ENCODE measurements at places on chromosomes 1 and 21.

GRCh38 chr1:86114816-86115400, 41.7 kb downstream of the COL24A1 start:
- H3K27me3 ChIP-seq = no peaks in the 10 kb centered on the region
- no peaks in the 10 kb centered on the region for H3K36me3 ChIP-seq
- DNase-seq = no peak
- H3K4me3 ChIP-seq = no peak overlapping the region
- H3K4me1 ChIP-seq = no peaks in the 10 kb centered on the region

- no peaks in the 10 kb centered on the region for H3K27me3 ChIP-seq
- no peaks in the 10 kb centered on the region for H3K4me1 ChIP-seq
- no peak for DNase-seq
- no peak overlapping the region for H3K4me3 ChIP-seq
These were observed 101.6 kb downstream of the SELENOF start for GRCh38 chr1:86812286-86812685.

- no peak for DNase-seq
- H3K36me3 ChIP-seq = no peaks in the 10 kb centered on the region
- H3K27ac ChIP-seq = no peak overlapping the region
- H3K4me1 ChIP-seq = no peaks in the 10 kb centered on the region
- no peak overlapping the region for H3K4me3 ChIP-seq
These were observed 387.9 kb downstream of the MATN1 start for GRCh38 chr1:30335389-30335996.

DNA sequence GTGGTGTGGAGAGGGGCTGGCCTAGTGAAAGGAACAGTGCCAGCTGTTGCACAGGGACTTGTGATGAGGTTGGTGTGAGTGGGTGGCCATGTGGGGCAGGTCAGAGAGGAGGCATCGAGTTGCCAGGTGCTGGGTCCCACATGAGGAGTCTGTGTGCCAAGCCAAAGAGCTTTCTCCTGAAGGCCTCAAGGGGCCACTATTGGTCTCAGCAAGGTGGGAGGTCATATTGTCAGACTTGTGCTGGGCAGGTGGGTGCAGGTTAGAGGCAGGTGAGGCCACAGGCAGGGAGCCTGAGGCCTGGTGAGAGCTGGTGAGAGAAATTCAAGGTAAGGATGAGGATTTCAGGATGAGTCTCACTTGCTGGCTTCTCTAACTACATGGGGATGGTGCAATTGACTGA, 256.8 kb downstream of the DISC1 start:
- no peaks in the 10 kb centered on the region for H3K36me3 ChIP-seq
- H3K4me3 ChIP-seq = no peak overlapping the region
- no peaks in the 10 kb centered on the region for H3K4me1 ChIP-seq
- H3K27me3 ChIP-seq = no peaks in the 10 kb centered on the region
- no peak overlapping the region for H3K27ac ChIP-seq
- peak; percentile 52 for DNase-seq

GRCh38 chr1:154845174-154845573, 24.9 kb downstream of the KCNN3 start:
- H3K27ac ChIP-seq = no peak overlapping the region
- peaks cover 42% of the 10 kb centered on the region for H3K27me3 ChIP-seq
- no peaks in the 10 kb centered on the region for H3K4me1 ChIP-seq
- no peak overlapping the region for H3K4me3 ChIP-seq

GRCh38 chr1:74468982-74469603, 43.3 kb downstream of the LRRC53 start:
- H3K4me1 ChIP-seq = peaks cover 10% of the 10 kb centered on the region
- peaks cover 18% of the 10 kb centered on the region for H3K27me3 ChIP-seq
- H3K4me3 ChIP-seq = no peak overlapping the region
- H3K27ac ChIP-seq = no peak overlapping the region
- no peaks in the 10 kb centered on the region for H3K36me3 ChIP-seq
- DNase-seq = peak; percentile 59

DNA sequence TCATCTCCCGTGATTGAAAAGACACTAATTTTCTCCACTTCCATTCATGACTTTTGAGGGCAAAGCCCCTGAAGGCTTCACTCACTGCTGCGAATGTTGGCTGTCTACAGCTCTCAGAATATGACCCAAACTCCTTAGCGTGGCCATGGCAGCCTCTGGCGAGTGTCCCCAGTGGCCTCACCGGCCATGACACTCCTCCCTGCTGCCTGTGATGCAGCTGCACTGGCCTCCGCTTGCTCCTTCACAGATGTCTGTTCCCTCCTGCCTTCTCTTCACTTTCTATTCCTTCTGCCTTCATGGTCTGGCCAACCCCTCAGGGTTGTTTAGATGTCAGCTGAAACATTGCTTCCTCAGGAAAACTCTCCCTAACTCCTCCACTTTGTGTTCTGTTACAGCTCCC, 30.8 kb upstream of the PTPRF start:
- H3K4me3 ChIP-seq = no peak overlapping the region
- no peak for DNase-seq
- peaks cover 11% of the 10 kb centered on the region for H3K27me3 ChIP-seq
- no peaks in the 10 kb centered on the region for H3K36me3 ChIP-seq
- H3K27ac ChIP-seq = no peak overlapping the region

- peak; percentile 35 for DNase-seq
- peak overlapping the region; percentile 84 for H3K27ac ChIP-seq
- H3K27me3 ChIP-seq = no peaks in the 10 kb centered on the region
- peaks cover 23% of the 10 kb centered on the region for H3K4me1 ChIP-seq
- peak overlapping the region; percentile 86 for H3K4me3 ChIP-seq
These were observed 618 bp downstream of the TRAPPC10 start for GRCh38 chr21:44012474-44013379.

DNA sequence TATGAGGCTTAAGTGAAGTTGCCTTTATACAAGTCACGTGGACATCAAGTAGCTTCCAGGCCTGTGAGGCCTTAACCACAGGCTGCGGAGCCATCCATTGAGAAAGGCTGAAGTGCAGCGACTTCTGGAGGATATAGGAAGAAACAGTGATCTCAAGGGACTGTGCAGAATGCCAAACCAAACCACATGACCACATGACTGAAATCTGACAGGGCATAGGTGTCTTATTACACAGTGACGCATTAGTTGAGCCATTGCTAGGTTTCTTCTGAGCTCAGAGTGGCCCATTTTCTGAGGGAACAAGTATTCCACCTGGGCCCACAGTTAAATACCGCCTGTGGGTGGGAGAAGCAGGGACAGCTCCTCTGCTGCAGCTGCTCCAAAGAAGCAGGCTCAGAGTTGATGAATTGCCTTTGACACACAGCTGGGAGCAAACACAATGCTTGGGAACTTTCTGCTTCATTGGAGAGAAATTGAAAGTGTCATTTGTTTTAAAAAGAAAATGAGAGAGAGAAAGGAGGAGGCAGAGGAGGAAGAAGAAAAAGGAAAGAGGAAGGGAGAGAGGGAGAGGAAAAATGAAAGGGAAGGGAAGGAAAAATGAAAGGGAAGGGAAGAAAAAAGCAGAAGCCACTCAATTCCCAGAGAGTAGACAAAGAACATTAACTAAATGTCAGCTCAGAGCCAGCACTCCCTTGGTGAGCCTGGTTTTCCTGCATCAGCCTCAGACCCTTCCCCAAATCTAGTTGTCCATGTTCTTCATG, 94.4 kb downstream of the COLGALT2 start:
- H3K4me3 ChIP-seq = no peak overlapping the region
- H3K27me3 ChIP-seq = no peaks in the 10 kb centered on the region
- H3K36me3 ChIP-seq = no peaks in the 10 kb centered on the region
- peaks cover 11% of the 10 kb centered on the region for H3K4me1 ChIP-seq
- no peak overlapping the region for H3K27ac ChIP-seq

DNA sequence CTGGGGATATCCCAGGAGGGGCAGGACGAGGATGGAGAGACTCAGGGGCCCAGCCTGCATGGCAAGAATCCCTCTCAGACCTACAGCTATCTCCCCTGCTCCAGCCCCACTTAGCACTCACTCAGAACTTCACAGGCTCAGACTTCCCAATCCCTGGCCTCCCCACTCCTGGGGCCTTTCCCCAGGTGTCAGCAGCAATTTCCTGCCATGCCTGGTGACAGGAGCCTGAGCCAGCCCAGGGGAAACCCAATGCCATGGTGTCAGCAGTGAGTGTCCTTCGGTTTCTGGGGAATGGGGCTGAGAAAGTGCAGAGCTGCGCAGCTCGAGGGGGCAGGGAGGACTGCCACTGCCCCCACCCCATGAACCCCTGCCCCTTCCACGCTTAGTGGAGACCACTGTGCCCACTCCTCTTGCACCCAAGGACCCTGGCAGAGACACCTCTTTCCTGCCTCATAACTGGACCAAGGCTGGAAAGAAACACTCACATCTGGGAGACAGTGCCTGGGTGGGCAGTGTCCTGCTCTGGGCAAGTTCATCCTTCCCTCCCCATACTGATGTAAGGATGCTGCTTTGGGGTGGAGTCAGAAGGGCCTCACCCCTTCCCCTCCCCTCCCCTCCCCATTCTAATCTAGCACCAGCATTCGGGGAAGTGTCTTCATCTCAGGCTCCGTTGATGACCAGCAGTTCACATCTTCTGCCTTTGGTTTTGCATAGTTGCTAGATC, 17.1 kb upstream of the UBL4B start:
- no peak overlapping the region for H3K27ac ChIP-seq
- no peaks in the 10 kb centered on the region for H3K36me3 ChIP-seq
- peaks cover 27% of the 10 kb centered on the region for H3K27me3 ChIP-seq
- DNase-seq = no peak

- no peak overlapping the region for H3K4me3 ChIP-seq
- DNase-seq = peak; percentile 37
- no peaks in the 10 kb centered on the region for H3K27me3 ChIP-seq
These were observed 107.7 kb upstream of the ZNHIT6 start for GRCh38 chr1:85815906-85816305.

DNA sequence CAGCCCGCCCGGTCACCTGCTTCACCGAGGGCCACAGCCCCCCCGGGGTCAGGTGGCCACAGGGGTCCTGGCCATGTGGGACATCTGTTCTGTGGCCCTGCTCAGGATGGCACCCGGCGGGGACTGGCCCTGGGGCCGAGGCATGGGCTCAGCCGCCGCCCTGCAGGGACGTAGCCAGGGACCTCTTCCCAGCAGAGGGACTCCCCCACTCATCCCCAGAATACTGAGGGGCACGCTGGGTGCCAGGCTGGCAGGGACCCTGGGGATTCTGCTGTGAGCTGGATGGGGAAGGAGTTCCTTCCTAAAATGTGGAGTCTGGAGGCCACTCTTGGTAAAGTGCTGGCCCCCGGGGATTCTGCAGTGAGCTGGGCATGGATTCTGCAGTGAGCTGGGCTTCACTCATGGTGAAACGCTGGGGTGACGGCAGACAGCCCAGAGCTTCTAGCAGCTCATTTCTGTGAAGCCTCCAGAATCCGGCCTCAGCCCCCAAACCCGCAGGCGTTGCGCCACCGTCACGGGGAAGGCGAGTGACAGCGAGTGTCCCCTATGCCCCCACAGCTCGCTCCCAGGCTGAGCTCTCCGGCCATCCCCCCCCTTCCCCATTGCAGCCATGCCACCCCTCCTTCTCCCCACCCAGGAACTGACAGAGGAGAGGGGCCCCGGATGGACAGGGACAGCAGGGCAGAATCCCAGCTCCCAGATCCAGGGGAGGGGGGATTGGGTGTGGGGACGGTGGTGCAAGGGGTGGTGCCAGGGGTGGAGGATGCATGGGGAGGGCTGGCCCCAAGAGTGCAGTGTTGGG, 1.4 kb downstream of the ITGB2 start:
- H3K27me3 ChIP-seq = no peaks in the 10 kb centered on the region
- H3K27ac ChIP-seq = no peak overlapping the region
- H3K36me3 ChIP-seq = peaks cover 7% of the 10 kb centered on the region

- H3K36me3 ChIP-seq = no peaks in the 10 kb centered on the region
- DNase-seq = no peak
- no peaks in the 10 kb centered on the region for H3K4me1 ChIP-seq
- H3K27me3 ChIP-seq = peaks cover 10% of the 10 kb centered on the region
- H3K4me3 ChIP-seq = no peak overlapping the region
- H3K27ac ChIP-seq = no peak overlapping the region
These were observed 8.8 kb upstream of the POU3F1 start for GRCh38 chr1:38055398-38055797.

DNA sequence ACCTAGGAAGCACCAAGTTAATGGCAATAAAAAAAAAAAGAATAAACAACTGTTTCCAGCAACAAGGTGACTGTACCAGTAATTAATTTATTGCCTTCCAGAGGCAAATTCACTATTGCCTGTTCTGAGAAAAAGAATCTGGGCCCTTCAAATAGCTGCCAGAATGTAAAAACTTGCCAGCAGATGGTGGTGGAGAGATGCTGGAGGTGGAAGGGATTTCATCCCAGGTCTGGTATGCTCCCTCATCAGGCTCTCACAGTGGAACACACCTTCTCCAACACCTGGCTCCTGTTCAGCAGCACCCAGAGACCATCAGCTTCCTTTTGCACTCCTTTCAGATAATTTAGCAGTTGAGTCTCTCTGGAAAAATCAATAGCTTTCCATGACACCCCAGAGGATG, 792.9 kb upstream of the ADAMTS5 start:
- H3K36me3 ChIP-seq = peaks cover 4% of the 10 kb centered on the region
- no peaks in the 10 kb centered on the region for H3K27me3 ChIP-seq
- H3K4me1 ChIP-seq = peaks cover 11% of the 10 kb centered on the region
- no peak overlapping the region for H3K4me3 ChIP-seq
- DNase-seq = peak; percentile 9
- H3K27ac ChIP-seq = no peak overlapping the region

- no peaks in the 10 kb centered on the region for H3K36me3 ChIP-seq
- H3K4me1 ChIP-seq = peaks cover 6% of the 10 kb centered on the region
- H3K27me3 ChIP-seq = no peaks in the 10 kb centered on the region
- DNase-seq = no peak
- H3K27ac ChIP-seq = no peak overlapping the region
These were observed 357.5 kb downstream of the PTPRU start for GRCh38 chr1:29593601-29594382.

DNA sequence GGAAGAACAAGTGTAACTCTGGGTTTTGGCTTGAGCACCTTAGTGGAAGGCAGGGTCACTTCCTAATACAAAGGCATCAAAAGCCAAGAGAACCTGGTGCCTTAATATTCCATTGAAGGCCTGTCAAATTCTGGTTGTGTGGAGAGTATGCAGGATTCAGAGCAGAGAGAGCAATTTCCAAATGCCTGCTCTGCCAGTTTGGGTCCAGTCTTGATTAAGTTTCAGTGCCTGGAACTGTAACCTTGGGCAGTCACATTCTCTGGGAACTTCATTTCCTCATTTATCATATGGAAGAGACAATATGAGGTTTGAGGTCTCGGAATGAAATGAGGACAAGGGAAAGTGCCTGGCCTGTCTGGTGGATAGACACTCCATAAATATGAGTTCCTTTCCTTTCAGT, 198.0 kb upstream of the C8B start:
- peaks cover 33% of the 10 kb centered on the region for H3K27me3 ChIP-seq
- no peak for DNase-seq
- no peaks in the 10 kb centered on the region for H3K36me3 ChIP-seq
- H3K4me3 ChIP-seq = no peak overlapping the region
- no peaks in the 10 kb centered on the region for H3K4me1 ChIP-seq
- no peak overlapping the region for H3K27ac ChIP-seq

DNA sequence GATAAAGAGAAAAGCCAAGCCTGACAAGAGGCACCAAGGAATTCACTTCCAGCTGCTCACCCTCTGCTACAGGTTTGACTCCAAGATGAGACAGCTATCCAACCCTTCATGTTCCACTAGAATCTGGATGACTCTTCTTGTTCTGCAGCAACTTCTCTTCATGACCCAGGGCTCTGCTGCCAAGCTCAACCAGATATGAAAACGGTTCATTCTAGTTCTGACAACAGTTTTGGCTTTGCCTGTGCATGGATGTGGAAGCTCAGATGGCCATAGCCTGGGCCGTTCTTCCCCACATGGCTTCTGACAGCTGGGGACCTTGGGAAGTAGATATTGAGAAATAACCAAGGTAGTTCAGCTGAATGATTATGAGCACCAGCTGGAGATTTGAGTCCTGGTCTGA, 13.7 kb downstream of the PI4KB start:
- peaks cover 40% of the 10 kb centered on the region for H3K4me1 ChIP-seq
- no peaks in the 10 kb centered on the region for H3K27me3 ChIP-seq
- peak overlapping the region; percentile 49 for H3K27ac ChIP-seq
- no peak for DNase-seq
- H3K4me3 ChIP-seq = no peak overlapping the region
